Heart left ventricle (tissue), 16 donors: ENCODE measurements at places on chromosomes 6 and 20.

DNA sequence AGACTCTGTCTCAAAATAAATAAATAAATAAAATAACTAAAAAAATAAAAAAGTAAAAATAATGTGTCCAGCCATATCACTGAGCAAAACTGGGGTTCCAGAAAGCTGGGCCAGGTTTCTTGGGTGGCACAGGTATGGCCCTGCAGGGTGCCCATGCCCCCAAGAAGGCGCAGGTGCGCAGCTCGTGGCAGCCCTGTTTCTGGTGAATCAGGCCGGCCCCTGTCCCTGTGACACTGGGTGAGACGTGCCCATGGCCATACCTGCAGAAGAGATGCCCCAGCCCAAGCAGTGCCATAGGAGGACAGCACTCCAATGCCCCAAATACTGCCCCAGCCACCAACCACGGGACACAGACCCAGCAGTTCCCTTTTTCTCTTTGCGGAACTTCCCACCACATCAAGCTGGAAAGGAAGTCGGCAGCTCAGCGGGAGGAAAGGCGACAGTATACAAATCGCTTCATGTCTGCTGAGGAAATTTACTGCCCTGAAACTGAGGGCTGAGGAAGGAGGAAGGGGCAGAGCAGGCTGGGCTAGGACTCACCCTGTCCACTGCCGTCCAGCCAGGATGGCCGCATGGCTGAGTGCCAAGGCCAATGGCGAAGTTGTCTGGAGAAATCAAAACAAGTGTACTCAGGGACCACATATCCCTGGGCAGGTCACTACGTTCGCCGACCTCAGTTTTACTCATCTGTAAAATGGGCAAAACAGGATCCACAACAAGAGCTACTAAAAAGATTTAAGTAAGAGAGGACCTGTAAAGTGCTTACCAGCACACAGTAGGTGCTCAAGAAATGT, 55.4 kb downstream of the PREX1 start:
- no peaks in the 10 kb centered on the region for H3K36me3 ChIP-seq
- no peak overlapping the region for H3K27ac ChIP-seq
- DNase-seq, result peak; percentile 72
- no peaks in the 10 kb centered on the region for H3K27me3 ChIP-seq
- H3K4me3 ChIP-seq, result no peak overlapping the region

GRCh38 chr6:22383016-22383415, 86.2 kb upstream of the PRL start:
- no peak for DNase-seq
- no peaks in the 10 kb centered on the region for H3K4me1 ChIP-seq
- no peak overlapping the region for H3K27ac ChIP-seq
- no peaks in the 10 kb centered on the region for H3K36me3 ChIP-seq

DNA sequence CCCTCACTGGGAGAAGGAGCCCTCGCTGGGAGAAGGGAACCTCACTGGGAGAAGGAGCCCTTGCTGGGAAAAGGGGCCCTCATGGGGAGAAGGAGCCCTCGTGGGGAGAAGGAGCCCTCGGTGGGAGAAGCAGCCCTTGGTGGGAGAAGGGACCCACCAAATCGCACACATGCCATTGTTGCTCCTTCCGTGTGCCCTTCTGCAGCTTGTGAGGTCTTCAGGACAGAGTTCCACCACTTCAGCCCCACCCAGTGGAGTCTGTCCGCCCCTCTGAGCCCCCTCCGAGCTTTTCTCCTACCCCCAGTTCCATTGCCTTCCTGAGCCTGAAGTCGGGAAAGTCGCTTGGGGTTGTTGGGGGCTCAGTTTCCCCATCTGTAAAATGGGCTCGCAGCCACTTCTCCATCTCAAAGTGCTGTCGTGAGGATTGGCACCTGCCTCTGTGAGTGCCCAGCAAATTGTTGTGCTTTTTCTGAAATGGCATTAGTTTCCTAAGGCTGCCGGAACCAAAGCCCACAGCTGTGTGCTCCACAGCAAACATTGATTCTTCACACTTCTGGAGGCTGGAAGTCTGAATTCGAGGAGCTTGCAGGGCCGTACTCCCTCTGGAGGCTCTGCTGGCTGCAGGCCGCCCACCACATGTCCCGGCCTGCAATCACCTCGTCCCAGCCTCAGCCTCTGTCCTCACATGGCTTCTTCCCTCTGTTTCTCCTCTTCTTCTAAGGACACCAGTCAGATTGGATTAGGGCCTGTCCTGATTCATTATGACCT, 124.7 kb upstream of the PMEPA1 start:
- no peak for DNase-seq
- H3K4me3 ChIP-seq, result no peak overlapping the region
- no peaks in the 10 kb centered on the region for H3K4me1 ChIP-seq
- no peak overlapping the region for H3K27ac ChIP-seq

DNA sequence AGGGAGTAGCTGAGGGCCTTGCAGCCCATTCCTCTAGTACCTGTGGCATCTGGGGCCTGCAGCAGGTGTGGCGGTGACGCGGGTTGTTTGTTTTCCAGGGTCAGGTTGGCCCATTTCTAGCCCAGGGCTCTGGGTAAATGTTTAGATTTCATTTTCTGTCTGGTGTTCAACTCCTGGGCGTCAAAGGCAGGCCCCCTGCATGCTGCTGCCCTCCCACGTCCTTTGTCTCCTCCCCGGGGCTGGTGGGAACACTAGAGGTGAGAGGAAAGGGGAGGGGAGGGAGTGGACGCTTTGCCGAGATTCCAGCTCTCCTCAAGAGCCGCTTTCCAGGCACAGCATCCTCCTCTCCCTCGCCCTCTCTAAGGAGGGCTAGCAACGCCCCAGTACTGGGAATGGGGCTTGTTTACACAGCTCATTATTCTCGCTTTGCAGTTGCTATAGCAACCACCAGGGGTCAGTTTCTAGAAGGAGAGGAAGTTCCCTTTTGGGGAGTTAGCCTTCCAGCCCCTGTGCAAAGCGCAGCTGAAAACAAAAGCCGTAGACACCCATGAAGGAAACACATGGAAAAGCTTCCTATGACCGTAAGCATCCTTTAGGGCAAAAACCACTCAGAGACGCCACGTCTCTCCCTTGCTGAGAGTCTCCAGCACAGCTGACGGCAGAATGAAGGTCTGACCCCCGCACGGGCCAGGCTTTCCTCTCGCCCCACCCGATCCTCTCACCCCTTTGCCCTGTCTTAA, 170.6 kb downstream of the LY86 start:
- no peaks in the 10 kb centered on the region for H3K36me3 ChIP-seq
- no peaks in the 10 kb centered on the region for H3K27me3 ChIP-seq
- peak overlapping the region; percentile 64 for H3K27ac ChIP-seq
- H3K4me3 ChIP-seq, result peak overlapping the region; percentile 28
- DNase-seq, result peak; percentile 65
- peaks cover 5% of the 10 kb centered on the region for H3K4me1 ChIP-seq

GRCh38 chr6:38696345-38696744, 6.6 kb downstream of the GLO1 start:
- no peak overlapping the region for H3K27ac ChIP-seq
- no peaks in the 10 kb centered on the region for H3K27me3 ChIP-seq
- no peak for DNase-seq
- no peaks in the 10 kb centered on the region for H3K4me1 ChIP-seq
- H3K4me3 ChIP-seq, result no peak overlapping the region

- no peak for DNase-seq
- H3K27ac ChIP-seq, result no peak overlapping the region
- peaks cover 7% of the 10 kb centered on the region for H3K4me1 ChIP-seq
These were observed 49.2 kb downstream of the FAM217A start for GRCh38 chr6:4029687-4030086.

- H3K36me3 ChIP-seq, result no peaks in the 10 kb centered on the region
- H3K27ac ChIP-seq, result no peak overlapping the region
- H3K27me3 ChIP-seq, result no peaks in the 10 kb centered on the region
- no peak overlapping the region for H3K4me3 ChIP-seq
These were observed 12.4 kb upstream of the MYLK2 start for GRCh38 chr20:31806564-31807355.

DNA sequence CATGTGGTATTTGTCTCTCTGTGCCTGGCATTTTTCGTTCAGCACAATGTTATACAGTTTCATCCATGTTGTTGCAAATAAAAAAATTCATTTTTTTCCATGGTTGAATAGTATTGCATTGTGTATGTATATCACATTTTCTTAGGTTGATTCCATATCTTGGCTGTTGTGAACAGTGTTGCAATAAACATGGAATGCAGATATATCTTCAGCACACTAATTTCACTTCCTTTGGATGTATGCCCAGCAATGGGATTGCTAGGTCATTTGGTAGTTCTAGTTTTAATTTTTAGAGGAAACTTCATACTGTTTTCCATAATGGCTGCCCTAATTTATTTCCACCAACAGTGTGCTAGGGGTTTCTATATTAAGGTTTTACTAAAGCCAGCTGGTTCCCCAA, 52.6 kb downstream of the GFRAL start:
- H3K4me3 ChIP-seq, result no peak overlapping the region
- H3K27me3 ChIP-seq, result no peaks in the 10 kb centered on the region
- H3K4me1 ChIP-seq, result no peaks in the 10 kb centered on the region
- no peaks in the 10 kb centered on the region for H3K36me3 ChIP-seq
- no peak for DNase-seq

GRCh38 chr20:40741507-40742106, 52.6 kb upstream of the MAFB start:
- H3K4me3 ChIP-seq, result no peak overlapping the region
- no peaks in the 10 kb centered on the region for H3K36me3 ChIP-seq
- no peak overlapping the region for H3K27ac ChIP-seq
- H3K4me1 ChIP-seq, result no peaks in the 10 kb centered on the region
- H3K27me3 ChIP-seq, result peaks cover 11% of the 10 kb centered on the region
